ENCODE measurements at places on chromosomes 4 and X.

- DNase-seq = no peak
Measured at GRCh38 chr4:153850533-153851280, 61.8 kb upstream of the SFRP2 start.

GRCh38 chrX:119763181-119763580 is 4.8 kb downstream of the SOWAHD start:
- DNase-seq = no peak

- peak; percentile 62 for DNase-seq
Measured at GRCh38 chr4:113899271-113900070, 80.0 kb downstream of the ARSJ start.

DNA sequence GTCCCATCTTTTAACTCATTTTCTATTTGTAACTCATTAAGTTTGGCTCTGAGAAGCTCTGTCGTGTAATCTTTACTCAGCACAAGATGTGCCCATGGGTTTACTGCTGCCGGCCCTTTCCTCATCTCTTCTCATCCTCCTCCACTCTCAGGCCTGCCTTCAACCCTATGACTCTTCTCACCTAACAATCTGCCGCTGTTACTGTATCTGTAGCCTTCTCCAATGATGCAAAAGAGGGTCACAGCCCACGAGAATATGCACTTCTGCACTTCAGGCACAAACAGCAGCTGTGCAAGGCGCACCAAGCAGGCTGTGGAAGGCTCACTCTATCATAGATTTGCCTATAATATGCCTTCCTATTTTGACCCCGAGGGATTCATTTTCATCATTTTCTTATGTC is 546.5 kb upstream of the GALNTL6 start:
- DNase-seq = no peak

DNA sequence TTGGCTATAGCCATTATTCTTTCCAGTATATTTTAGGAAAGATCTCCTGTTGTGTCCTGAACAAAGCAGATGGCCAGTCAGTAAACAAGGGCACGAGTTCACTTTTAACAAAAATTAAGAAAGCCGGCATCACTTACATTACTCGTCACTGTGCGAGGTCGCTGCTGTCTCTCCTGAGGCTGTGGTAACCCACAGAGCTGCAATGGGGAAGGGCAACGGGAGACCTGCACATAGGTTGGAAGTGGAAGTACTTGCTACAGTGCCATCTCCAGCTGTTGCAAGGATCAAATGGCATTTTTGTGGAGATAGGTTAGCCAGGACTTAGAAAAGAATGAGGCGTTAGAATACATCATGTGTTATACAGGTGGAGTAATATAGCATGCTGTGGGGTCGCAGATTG is 132.2 kb downstream of the KLHL8 start:
- DNase-seq = peak; percentile 7

- no peak for DNase-seq
Measured at GRCh38 chrX:23383411-23383810, 48.8 kb downstream of the PTCHD1 start.

DNA sequence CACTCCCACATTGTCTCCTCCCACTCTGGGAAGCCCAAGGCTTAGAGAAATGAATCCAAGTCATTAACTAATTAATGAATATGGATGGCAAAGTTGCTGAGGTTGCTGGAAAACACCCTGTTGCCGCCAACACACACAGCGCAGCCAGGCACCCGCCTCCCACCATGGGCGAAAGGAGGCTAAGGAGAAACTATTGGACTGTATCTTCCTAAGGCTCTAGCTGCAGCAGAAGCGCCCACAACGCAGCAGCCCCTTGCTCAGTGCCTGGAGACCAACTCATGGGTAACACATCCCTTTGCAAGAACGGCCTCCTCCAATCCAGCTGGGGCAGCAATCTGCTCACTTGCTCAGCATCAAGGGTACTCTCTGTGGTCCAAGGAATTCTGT is 34.2 kb downstream of the TSC22D3 start:
- DNase-seq = no peak

DNA sequence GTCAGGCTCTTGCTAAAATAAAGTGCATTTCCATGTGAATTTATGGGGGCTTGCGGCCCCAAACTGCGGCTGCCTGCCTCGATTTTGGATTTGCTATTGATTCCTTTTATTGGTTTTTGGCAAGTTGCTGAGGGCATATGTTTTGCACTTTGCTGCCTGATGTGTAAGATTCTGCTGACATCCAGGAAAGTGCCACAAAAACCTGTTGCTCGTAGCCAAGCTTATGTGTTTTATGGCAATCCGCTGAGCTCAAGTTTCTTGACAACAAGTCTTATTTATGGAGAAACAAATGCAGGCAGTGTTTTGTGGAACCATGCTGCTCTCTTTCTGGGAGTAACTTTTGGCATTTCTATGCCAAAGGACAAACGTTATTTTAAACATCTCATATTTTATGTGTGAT is 97.3 kb upstream of the DDIT4L start:
- no peak for DNase-seq

DNA sequence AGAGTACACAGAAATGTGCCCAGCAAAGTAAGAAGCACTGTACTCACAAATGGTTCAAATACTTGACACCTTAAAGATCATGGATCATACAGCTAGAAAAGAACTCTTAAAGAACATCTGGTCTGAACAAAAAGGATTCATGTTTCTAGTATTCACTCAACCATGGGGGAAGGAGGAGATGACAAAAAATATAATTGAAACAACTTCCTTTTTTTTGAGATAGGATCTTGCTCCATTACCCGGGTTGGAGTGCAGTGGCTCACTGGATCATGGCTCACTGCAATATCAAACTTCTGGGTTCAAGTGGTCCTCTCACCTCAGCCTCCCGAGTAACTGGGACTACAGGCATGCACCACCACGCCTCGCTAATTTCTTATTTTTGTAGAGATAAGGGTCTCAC is 6.0 kb downstream of the DHX15 start:
- no peak for DNase-seq

GRCh38 chr4:83356899-83357661 is 22.4 kb upstream of the HPSE start:
- DNase-seq = peak; percentile 47

DNA sequence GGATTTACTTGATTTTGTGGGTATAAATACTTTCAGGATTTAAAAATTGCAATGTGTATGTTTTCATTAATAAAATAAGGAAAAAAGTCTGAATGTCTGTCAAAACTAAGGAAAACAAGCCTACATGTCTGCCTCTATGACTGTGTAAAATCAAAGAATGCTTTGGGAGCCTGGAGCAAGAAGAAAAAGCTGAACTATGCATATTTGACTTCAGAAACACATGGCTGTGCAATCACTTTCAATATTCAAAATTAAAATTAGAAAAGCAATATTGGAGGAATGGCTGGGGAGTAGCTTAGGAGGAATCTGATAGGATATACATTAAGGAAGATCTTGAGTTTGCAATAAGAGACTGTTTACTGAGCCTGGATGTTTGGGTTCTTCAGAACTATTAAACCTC is 147.1 kb downstream of the ADAM29 start:
- DNase-seq = no peak

GRCh38 chr4:84985952-84986351 is 19.5 kb upstream of the WDFY3 start:
- DNase-seq = no peak

DNA sequence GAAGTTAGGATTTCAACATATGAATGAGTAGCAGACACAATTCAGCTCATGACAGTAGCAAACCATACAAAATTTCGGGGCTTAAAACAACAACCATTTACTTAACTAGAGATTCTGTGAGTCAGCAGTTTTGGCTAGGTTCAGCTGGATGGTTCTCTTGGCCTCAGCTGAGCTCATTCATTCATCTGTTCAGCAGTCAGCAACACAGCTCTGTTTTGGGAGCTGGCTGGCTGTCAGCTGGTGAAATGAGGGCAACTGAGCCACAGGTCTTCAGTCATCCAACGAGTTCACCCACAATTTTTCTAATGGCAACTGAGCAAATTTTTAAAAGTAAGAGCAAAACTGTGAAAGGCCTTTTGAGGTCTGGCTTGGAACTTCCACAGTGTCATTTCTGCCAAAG is 2005.1 kb upstream of the AGA start:
- no peak for DNase-seq

DNA sequence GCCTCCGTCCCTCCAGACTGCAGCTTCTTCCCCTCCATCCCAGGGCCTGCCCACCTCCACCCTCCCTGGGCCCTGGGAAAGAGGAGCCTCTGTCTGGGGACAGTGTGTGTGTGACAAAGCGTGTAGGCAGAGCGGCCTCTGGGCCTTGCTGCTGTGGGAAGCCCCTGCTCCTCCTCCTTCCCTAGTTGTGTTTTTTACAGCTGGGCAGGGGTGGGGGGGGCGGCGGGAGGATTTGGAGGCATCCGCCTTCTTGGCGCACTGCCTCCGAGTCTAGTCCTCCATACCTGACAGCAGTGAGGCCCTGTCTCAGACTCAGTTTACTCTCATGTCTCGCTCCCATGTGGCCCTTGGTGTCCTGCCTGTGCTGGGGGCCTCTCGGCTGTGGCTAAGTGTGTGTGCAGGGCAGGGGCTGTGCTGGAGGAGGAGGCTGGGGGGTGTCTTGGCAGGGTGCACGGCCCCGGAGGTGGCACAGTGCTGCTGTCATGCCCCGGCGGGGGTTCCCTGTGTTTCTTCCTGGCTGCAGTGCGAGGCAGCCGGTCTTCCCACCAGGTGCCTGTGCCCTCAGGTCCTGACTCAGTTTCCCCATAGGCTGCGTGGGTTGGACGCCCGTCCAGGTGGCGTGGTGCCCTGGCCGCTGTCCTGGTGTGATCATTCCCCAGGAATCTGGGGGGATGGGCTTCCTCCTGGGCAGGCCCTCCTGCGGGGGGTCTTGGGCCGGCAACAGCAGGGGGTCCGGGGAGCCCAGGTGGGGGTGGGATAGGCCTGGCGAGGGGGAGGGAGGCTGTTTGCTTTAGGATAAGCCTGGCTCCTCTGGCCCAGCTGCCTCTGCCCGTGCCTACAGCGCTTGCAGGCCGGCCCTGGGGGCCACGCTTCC is 7.0 kb downstream of the FGFRL1 start:
- no peak for DNase-seq

- DNase-seq = no peak
Measured at GRCh38 chr4:87540146-87541058, 11.2 kb upstream of the SPARCL1 start.

- DNase-seq = no peak
Measured at GRCh38 chrX:84218726-84219125, 30.7 kb upstream of the RPS6KA6 start.

DNA sequence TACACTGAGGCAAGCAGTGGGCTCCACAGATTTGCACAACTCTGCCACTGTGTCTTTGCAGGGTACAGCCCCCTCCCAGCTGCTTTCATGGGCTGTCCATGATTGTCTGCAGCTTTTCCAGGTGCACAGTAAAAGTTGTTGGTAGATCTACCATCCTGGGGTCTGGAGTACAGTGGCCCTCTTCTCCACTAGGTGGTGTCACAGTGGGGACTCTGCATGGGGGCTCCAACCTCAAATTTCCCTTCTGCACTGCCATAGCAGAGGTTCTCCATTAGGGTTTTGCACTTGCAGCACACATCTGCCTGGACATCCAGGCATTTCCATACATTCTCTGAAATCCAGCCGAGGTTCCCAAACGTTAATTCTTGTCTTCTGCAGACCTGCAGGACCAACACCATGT is 1002.3 kb downstream of the FAM133A start:
- DNase-seq = no peak

DNA sequence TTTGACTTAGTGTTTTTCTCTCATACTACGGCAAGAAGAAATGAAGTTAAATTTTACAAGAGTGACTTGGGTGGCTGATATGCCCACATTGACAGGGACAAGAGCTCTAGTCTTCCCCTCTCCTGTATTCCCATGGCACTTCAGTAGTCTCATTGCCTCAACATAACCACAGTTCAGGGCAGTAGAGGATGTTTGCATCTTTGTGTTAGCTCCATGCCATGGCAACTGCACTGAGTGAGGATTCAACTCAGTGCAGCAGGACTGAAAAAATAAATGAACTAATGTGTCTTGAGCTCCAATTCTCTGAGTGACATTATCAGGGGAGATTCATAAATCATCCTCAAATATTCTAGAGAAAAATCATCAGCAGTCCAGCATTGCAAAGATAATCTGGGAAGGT is 78.8 kb downstream of the TET2 start:
- DNase-seq = no peak

DNA sequence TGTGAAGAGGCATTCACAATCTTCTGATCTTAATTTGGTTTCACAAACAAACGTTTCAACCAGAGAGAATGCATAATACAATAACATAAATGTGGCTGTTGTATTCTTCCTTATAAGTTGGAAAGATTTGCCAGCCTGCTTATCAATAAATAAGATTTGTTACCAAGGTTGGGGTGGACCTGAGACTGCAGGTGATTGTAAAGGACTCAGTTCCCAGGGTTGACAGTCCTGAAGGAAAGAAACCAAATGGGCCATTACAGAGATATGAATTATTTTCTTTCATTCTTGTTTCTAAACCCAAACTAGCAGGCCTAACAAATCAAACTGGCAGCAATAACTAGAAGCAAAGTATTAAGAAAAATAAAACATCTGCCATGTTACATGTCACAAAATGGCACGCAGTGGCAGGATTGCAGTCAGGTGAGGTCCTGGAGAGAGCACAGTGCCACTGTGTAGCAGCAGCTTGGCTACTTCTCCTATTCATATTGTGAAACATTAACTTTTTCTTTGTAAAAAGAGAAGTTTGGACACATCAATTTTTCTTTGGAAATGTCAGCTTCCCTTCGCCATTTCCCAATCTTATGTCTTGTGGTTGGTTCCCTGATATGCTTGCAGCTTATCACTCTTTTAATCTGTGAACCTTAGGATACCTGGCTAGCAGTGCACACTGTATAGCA is 133.8 kb upstream of the EMCN start:
- peak; percentile 53 for DNase-seq

DNA sequence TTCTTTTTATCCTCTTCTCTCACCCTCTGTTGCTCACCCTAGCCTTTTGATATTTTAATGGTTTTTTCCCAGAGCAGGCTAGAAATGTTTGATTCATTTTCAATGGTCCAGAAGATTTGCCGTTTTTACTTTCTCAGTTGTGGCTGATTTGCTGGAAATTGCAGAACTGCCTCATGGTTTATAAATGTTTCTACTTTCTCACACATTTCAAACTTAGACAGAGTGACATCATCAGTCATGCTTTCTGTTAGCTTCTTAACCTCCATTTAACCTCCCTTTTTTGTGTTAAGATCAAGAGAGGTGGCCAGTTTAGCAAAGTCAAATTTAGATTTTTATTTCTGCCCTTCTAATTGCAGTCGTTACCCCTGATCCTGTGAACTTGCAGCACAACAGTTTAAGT is 8.7 kb downstream of the RXFP1 start:
- DNase-seq = peak; percentile 87

DNA sequence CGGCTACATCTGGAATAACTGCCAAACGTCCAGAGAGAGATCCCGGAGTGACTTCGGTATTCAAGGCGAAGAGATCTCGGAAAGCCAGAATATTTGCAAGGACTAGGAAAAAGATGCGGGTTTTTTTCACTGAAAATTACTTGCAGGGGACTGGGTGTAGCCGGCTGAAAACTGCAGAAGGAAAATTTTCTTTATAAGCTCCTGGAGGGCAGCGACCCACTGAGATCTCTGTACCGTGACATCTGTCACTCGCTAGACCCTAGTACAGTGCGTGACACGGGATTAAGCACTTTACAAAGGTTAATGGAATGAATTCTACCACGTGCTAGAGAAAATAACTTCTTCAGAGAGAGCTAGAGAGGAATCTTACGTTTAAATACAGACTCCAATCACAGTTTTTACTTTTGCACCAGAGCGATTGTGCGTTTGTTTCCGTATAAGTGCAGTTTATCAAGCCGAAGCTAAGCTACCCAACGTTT is 1.1 kb upstream of the LCORL start:
- DNase-seq = no peak

GRCh38 chr4:55143858-55144257 is 18.5 kb upstream of the KDR start:
- DNase-seq = no peak

Data from inflammatory macrophage treated with lipopolysaccharide for 4 hours (primary cell).